Stimulated activated CD8-positive, alpha-beta memory T cell treated with anti-CD3 and anti-CD28 coated beads, Interleukin-15, amount 100 ng/mL, for 24 hours (primary cell): ENCODE measurements at places on chromosomes 1 and 21.

GRCh38 chr1:10155087-10155712 lies 55.2 kb upstream of the KIF1B start:
- DNase-seq: no peak

DNA sequence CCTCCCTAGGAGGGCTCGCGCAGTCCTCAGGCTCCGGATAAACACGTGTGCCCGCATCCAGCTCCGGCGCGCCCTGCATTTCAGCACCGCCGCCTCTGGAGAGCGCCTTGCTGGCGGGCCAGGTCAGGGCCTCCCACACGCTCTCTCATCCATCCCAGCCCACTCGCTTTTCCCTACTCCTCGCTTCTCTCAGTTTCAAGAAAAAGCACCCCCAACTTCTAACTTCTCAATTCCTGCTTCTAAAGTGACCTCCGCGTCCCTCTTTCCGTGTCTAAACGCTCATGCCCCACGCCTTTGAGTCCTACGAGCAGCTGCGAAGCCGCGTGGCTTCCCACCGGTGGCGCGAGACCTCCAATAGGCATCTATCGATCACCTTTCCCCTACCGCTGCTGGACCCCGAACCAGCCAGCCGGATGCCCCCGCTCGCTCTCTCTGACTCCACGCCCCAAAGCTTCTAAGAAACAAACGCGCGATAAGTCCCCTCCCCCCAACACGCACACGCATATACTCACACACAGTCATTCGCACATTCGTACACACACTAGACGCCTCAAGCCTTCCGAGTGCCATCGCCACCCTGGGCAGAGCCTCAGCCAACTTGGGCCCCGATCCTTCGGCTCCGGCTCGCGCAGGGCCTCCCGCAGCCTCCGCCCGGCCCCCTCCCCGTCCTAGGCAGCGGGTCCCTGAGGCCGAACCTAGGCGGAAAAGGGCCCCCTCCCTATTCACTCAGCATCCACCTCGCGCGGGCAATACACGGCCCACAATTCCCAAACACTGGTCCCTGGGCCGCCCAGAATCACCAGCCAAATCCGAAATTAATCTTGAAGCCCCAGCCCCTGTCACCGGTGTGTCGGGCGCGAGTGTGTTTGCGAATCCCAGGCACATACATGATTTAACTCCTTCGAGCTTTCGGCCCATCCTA lies 1.1 kb downstream of the NMNAT2 start:
- no peak for DNase-seq

DNA sequence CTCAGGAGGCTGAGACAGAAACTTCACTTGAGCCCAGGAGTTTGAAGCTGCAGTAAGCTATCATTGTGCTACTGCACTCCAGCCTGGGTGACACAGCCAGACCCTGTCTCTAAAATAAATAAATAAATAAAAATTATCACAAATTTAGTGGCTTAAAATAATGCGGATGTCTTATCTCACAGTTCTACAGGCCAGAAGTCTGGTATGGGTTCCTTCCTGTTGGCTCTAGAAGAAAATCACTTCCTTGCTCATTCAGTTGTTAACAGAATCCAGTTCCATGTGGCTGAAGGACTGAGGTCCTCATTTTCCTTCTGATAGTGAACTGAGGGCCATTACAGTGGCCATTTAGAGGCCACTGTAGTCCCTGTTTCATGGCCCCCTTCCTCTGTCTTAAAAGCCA lies 94.6 kb upstream of the S1PR1 start:
- DNase-seq: no peak

GRCh38 chr1:156025876-156026275 lies 5.1 kb upstream of the SSR2 start:
- DNase-seq: no peak

DNA sequence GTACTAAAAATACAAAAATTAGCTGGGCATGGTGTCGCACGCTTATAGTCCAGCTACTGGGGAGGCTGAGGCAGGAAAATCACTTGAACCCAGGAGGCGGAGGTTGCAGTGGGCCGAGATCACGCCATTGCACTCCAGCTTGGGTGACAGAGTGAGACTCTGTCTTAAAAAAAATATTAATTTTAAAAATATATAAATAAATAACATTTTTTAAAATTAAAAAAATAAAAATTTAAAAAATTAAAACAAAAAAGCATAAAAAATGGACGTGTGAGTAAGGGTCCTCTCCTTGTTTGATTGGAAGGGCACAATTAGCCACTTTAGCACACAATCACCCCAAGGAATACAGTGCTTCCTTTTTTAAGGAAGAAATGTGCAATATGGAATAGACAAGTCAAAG lies 18.6 kb downstream of the EBNA1BP2 start:
- no peak for DNase-seq

GRCh38 chr1:95497566-95497965 lies 263.6 kb downstream of the RWDD3 start:
- no peak for DNase-seq

- no peak for DNase-seq
These were observed 70.2 kb downstream of the NFIA start for GRCh38 chr1:61152469-61153105.

DNA sequence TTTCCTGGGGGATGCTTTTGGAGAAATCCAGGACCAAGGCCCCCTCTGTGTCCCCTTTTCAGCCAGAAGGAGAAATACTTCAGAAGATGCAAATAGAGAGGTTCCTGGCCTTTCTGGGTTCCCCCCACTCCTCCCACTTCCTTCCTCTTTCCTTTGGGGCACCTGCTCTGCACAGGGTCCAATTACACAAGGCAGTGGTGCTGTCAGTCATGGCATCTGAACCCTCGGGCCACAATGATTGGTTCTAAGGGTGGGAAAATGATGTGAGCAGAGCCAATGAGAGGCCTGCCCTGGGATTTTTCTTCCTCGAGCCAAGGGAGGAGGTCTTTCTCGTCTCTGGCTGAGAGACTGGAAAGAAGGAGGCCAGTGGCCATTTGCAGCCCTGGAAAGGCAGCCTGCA lies 282.2 kb downstream of the NPHP4 start:
- DNase-seq: no peak

DNA sequence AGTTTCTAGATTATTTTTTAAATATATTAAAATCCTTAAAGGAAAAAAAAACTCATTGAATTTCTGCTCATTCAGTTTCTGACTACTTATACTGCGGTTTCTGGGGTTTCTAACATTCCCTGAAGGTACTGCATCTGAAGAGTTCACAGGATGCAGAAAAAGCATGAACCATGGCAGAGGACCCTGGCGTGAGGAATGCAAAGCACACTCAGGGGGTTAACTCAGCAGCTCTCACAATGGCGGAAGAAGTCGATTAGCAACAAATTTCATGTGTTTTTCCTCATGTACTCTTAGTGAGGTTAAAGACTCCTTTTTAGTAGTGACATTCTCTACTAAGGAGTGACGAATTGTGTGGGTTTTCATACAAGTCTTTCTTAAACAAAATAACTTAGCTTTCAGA lies 975.6 kb downstream of the NCAM2 start:
- no peak for DNase-seq

DNA sequence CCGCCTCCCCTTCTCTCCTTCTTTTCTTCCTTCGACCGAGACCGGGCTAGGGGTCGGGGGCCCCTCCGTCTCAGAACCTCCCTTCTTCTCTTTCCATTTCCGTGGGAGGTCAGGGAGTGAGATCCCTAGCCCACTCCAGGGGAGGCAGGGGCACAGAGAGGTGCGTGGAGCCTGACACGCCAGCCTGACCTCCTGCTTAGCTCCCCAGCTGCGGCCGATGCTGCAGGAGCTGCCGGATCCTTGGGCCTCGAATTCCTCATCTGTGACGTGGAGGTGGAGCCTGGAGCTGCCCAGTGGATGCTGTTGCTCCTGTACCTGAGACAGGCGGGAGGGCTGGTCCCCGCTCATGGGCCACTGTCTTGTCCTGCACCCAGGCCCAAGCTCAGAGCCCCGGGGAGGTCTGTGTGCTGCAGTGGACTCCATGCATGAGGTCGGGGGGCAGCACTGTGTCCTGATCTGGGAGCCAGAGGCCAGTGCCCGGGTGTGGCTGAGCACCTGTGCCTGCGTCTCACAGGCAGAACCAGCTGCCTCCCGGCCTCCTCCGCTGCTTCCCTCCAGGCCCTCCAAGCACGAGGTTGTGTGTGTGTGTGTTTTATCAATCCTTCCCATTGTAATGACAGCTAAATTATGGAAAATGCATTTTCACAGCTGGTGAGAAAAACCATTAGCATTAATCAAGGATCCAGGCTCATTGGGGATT lies 55.3 kb upstream of the TTC34 start:
- DNase-seq: no peak

DNA sequence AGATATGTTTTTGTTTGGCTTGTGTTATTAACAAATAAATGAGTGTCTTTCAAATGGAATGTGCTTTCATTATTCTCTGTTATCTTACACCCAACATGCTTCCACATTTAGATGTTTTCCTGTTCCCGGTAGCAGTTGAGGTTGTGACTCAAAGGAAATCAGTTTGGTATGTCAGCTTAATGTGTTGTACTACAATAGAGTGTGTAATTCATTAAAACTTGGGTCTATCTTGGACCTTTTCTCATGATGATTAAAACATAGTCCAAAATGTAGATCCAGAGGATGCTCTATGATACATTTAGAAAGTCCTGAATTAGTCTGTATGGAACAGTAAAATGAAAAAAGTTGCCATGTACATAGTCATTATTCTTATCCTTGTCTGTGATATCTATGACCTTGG lies 26.7 kb downstream of the RTCA start:
- no peak for DNase-seq

DNA sequence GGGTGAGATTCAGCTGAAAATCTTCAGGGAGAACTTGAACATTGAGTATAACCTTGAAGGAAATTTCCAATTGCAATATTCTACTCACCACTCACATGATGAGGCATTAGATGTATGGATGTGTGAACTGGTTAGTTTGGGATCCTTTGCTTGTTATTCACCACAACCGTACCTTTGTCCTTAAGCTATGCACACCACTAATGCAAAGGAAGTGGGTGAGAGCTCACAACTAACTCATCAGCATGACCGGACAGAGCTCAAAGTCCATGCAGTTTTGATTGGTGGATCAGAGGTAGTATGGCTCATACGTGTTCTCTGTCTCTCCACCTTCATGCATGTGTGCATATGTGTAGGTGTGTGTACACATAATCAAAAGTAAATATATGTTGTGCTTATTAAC lies 43.5 kb upstream of the MROH9 start:
- DNase-seq: no peak

DNA sequence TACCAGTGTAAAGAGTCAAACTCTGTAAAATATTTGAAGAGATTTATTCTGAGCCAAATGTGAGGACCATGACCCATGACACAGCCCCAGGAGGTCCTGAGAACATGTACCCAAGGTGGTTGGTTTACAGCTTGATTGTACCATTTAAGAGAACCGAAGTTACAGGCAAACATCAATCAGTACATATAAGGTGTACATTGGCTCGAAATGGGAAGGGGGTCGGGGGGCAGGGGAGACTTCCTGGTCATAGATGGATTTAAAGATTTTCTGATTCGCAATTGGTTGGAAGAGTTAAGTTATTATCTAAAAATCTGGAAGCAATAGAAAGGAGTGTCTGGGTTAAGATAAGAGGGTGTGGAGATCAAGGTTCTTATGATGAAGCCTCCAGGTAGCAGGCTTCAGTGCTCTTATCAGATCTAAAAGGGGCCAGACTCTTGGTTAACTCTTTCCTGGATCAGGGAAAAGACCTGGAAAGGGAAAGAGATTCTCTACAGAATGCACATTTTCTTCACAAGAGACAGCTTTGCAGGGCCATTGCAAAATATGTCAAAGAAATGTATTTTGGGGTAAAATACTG lies 47.5 kb upstream of the NTPCR start:
- DNase-seq: no peak

- DNase-seq: no peak
These were observed 18.7 kb downstream of the DUSP10 start for GRCh38 chr1:221723018-221723847.

DNA sequence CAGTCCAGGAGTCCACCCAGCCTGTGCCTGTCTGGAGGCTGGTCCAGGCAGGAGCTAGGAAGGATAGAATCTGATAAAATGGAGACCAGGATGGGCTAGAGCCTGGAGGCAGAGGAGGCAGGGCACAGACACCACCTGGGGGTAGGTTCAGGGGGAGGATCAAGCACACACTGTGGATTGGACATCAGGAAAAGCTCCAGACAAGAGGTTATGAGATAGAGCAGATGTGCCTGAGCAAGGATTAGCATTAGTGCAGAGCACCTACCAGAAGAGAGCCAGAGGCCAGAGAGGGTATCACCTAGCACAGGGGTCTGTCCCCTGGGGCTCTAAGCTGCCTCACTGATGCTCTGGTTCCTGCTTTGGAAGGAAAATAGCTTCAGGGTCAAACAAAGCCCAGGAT lies 216.7 kb upstream of the ZC3H12A start:
- DNase-seq: no peak

- no peak for DNase-seq
These were observed 179.4 kb upstream of the SGIP1 start for GRCh38 chr1:66354311-66355201.

- no peak for DNase-seq
These were observed 117.7 kb downstream of the CTH start for GRCh38 chr1:70528590-70529333.
